ENCODE measurements at places on chromosomes 1 and 21. TPM values are rescaled to one million over a fixed set of nuclear protein-coding genes. Genes with fewer than 3 reads are reported as not detected.

MYOM3 gene
- 8.5 TPM for polyA plus RNA-seq

OR2G6 gene
- polyA plus RNA-seq, result not detected

DNA sequence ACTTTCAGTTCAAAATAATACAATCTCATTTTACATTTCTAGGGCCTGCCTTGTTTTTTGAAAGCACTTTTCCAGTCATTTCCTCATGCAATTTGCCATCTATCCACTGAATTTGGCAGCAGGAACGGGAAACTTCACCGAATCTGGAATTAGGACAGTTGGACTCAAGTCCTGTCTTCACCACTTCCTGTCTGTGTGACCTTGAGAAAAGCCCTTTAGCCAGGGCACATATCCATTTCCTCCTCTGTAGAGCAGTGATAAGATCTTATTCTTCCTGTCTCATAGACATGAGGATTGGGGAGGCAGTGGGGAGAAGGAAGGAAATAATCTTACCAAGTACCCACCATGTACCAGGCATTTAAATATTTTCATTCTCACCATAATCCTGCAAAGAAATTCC, 12.0 kb downstream of the VAV3 start:
- DNase-seq, result no peak

- no peak for DNase-seq
These were observed 188.3 kb downstream of the ETS2 start for GRCh38 chr21:38994042-38994441.

DNA sequence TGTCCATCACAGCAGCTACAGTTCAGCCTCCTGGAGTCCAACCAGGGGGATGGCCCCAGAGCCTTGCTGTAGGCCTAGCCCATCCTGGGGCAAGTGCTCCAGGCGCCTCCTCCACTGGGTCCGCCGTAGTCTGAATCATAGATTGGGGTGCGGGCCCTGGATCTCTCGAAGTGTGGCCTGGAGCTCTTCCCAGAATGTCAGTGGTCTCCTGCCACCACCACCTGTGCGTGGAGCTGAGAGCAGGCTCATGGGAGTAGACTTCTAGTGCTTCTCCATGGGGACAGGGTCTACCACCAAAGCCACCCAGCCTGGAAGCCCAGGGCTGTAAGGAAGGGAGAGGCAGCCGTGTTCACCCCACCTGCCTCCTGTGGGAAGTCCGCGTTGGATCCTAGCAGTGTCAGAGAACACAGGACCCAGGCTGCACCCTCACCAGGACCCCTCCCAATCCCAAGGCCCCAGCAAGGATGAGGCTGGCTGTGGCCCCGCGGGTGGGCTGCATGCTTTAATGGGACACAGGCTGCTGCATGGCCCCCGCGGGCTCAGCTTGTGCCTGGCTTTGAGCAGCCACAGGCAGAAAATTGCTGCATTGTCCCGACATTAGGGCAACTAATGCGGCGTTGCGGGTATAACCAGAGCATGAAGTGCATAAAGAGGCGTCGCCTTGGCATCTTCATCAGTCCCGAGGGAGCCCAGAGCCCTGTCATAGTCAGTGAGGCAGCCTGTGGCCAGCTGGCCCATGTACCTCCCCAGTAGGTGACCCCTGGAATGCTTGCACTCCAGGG, 735 bp upstream of the HES3 start:
- no peak for DNase-seq

DNA sequence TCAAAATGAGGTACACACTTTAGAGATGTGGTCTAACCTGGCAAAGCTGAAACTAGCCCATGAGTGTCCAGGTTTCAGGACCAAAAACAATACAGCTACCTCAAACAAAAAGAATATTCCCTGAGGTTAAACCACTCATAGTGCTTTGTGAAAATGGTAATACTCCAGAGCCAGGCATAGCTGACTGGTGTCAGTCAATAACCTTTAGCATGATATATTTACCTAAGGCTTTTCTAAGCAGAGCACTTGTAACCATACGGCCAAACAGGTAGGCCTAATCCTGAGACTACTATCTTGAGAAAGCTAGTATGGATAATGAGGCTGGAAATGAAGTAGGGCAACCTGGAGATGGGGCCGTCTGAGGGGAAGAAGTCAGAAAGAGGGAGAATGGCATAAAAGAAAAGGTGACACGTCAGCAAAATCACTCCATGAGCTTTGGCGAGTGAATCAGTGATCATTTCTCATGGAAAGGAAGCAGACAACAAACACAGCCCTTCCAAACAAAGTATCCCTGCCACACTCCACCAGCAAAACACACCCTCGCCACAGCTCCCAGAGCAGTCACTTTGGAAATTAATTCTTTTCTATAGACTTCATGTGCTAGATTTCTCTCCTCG, 1.7 kb upstream of the LRRC52 start:
- DNase-seq, result no peak

GRCh38 chr1:54278941-54279422, 79.0 kb downstream of the MRPL37 start:
- no peak for DNase-seq

DNA sequence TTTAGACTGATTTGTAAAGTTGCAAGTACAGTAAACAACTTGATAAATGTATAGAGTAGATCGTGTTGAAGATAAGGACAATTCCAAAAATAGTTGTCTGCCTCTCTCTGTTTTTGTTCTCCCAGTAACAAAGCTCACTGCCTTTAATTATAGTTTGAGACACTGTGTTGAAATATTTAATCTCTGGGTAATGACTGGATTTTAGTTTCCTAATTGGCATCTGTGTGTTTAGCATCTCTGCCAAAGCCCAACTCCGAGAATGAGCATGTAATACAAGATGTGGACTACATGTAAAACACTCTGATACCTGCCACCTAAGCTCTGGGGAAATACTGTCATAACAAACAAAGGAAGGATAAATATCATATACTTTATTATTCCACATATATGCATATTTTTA, 27.7 kb upstream of the SDE2 start:
- DNase-seq, result no peak
